ENCODE measurements at places on chromosomes 4 and X.
A peak's percentile ranks its signal among the peaks of the same experiment; 100 is the strongest.

DNA sequence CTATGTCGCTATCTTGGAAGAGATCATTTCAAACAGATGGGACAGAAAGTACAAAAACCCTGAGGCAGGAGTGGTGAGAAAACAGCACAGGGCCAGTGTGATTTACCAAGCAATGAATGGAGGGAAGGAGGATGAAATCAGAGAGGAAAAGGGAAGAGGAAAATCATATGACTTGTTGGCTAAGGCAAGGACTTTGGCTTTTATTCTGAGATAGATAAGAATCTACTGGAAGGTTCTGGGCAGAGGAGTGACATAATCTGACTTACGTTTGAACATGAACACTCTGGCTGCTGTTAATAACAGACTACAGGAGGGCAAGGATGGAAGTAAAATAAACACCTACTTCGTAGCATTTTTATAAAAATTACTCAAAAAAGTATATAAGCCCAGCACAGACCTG, 207.8 kb upstream of the SLC7A11 start:
- no peak overlapping the region for H3K27ac ChIP-seq
- H3K27me3 ChIP-seq: no peaks in the 10 kb centered on the region
- no peak overlapping the region for H3K4me3 ChIP-seq
- DNase-seq: no peak
- no peaks in the 10 kb centered on the region for H3K4me1 ChIP-seq
- no peaks in the 10 kb centered on the region for H3K36me3 ChIP-seq

DNA sequence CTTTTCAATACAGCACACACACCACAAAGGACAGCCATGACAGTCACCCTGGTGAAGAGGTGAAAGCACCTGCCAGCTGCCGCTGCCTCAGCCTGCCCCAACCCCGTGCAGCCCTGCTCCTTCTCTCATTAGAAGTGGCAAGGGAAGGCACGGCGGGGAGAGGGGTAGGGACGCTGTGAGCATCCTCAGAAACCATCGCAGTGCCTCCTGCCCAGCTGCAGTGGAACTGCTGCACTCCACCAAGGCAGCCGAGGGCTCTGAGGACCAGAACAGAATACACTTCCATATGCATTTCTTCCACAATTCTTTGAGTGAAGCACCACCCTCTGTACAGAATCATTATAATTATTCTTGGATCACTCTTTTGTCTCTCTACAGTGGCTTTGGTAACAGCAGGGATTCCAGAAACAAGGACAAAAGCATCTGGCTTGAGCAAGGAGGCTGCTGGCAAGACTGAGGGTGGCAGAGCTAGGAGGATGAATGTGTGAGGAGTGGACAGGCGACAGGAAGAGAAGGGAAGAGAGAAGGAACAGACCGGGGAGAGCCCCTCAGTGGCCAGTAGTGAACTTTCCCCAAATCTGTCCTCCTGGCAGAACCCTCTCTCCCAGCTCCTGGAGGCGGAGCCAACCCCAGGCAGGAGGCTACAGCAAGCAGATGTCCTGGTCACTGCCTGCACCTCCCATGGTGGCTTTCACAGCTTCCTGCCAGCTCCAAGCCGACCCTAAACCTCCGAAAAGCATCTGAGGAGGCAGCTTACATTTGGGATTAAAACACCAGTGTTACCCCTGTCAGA, 73.2 kb downstream of the MTNR1A start:
- no peaks in the 10 kb centered on the region for H3K27me3 ChIP-seq
- no peak for DNase-seq
- no peaks in the 10 kb centered on the region for H3K36me3 ChIP-seq
- H3K4me3 ChIP-seq: no peak overlapping the region

DNA sequence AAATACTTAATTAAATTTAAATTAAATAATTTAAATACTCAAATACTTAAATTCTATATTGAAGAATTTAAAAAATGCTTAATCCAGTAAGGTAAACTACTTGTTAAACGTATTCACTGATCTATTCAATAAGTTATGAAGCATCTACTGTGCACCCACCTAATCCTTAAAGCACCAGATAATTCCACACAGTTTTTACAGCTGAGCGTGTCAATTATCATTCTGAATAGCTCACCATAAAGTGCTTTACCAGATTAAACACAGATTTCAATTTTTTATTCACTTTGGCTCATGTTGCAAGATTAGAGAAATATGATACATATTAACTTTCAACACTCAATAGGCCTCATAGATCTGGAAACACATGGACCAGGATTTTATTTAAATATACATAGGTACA, 79.2 kb upstream of the DDIT4L start:
- no peak for DNase-seq
- H3K4me3 ChIP-seq: no peak overlapping the region
- H3K36me3 ChIP-seq: no peaks in the 10 kb centered on the region
- H3K4me1 ChIP-seq: no peaks in the 10 kb centered on the region
- no peak overlapping the region for H3K27ac ChIP-seq

GRCh38 chr4:145041378-145041777, 56.6 kb downstream of the ANAPC10 start:
- no peak overlapping the region for H3K4me3 ChIP-seq
- DNase-seq: no peak
- no peaks in the 10 kb centered on the region for H3K4me1 ChIP-seq
- no peaks in the 10 kb centered on the region for H3K36me3 ChIP-seq

DNA sequence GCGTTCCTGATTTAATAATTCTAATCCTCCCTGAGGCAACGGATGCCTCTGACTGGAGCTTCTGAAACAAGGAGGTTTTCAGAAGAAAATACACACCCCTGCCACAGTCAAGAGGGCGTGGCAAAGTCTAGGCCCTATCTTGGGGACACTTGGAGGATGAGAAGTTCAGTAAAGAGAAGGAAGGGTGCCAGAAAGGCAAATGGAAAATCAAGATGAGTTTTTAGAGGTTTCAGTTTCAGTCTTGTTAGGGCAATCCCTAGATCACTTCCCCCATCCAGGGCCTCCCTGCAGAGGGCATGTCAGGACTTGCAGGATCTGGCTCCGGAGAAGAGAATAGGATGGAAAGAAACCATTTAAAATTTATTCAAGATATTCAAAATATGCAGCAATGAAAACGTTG, 28.5 kb upstream of the FGF2 start:
- no peaks in the 10 kb centered on the region for H3K36me3 ChIP-seq
- DNase-seq: peak; percentile 2
- H3K27me3 ChIP-seq: no peaks in the 10 kb centered on the region
- peak overlapping the region; percentile 58 for H3K27ac ChIP-seq

- no peaks in the 10 kb centered on the region for H3K27me3 ChIP-seq
- DNase-seq: no peak
- no peaks in the 10 kb centered on the region for H3K36me3 ChIP-seq
- H3K4me1 ChIP-seq: no peaks in the 10 kb centered on the region
Observed at GRCh38 chr4:101953949-101954348, 163.4 kb downstream of the BANK1 start.

GRCh38 chr4:53573696-53574095, 17.6 kb downstream of the LNX1 start:
- H3K27ac ChIP-seq: no peak overlapping the region
- no peaks in the 10 kb centered on the region for H3K27me3 ChIP-seq
- no peak for DNase-seq
- no peak overlapping the region for H3K4me3 ChIP-seq
- no peaks in the 10 kb centered on the region for H3K4me1 ChIP-seq
- H3K36me3 ChIP-seq: no peaks in the 10 kb centered on the region
